ENCODE measurements at places on chromosomes 4 and X. TPM values are rescaled to one million over a fixed set of nuclear protein-coding genes. Genes with fewer than 3 reads are reported as not detected.

RNF212 gene
- 1.7 TPM for total RNA-seq

PPP1R2C gene
- total RNA-seq = not detected

ITIH6 gene
- not detected for total RNA-seq

ITGB1BP2 gene
- 1.2 TPM for total RNA-seq

PPA2 gene
- total RNA-seq = 74.0 TPM

SSX2B gene
- total RNA-seq = not detected

TRIM60 gene
- total RNA-seq = not detected

CENPVL1 gene
- total RNA-seq = not detected

IBSP gene
- total RNA-seq = 0.19 TPM

PAGE4 gene
- not detected for total RNA-seq

CT55 gene
- total RNA-seq = not detected

FATE1 gene
- not detected for total RNA-seq

IQSEC2 gene
- 4.2 TPM for total RNA-seq

MAGIX gene
- total RNA-seq = 1.7 TPM

PTTG2 gene
- not detected for total RNA-seq

AKAP4 gene
- not detected for total RNA-seq

RBM46 gene
- not detected for total RNA-seq

FRG2 gene
- total RNA-seq = not detected

WWC2 gene
- total RNA-seq = 22.8 TPM

L1CAM gene
- 3.7 TPM for total RNA-seq

UBL4A gene
- total RNA-seq = 51.3 TPM

TET2 gene
- total RNA-seq = 8.5 TPM

FAM120C gene
- total RNA-seq = 4.4 TPM

CYSLTR1 gene
- not detected for total RNA-seq

FRMD7 gene
- not detected for total RNA-seq

HMGN5 gene
- 2.5 TPM for total RNA-seq

WDR17 gene
- 0.58 TPM for total RNA-seq

ARR3 gene
- not detected for total RNA-seq

PDGFC gene
- 67.9 TPM for total RNA-seq

CLIC2 gene
- total RNA-seq = 0.85 TPM
